Smooth muscle cell of trachea (primary cell): ENCODE measurements at places on chromosomes 6 and 20. TPM values are rescaled to one million over a fixed set of nuclear protein-coding genes. Genes with fewer than 3 reads are reported as not detected.

SLC17A2 gene
- not detected in 2 replicates for total RNA-seq

SYCP2L gene
- not detected in 2 replicates for total RNA-seq

TINAG gene
- total RNA-seq = 0.58 TPM in 1 of 2 replicates, not detected in the other

FAM120B gene
- total RNA-seq = 18.8 and 21.0 TPM in 2 replicates

C6orf132 gene
- total RNA-seq = 0.29 and 0.99 TPM in 2 replicates

BTNL2 gene
- total RNA-seq = not detected in 2 replicates

SLC35B2 gene
- 82.6 and 106 TPM in 2 replicates for total RNA-seq

CNR1 gene
- not detected in 2 replicates for total RNA-seq

FAM209A gene
- total RNA-seq = not detected in 2 replicates

CAGE1 gene
- 0.17 TPM in 1 of 2 replicates, not detected in the other for total RNA-seq

ZNF391 gene
- 1.8 and 2.3 TPM in 2 replicates for total RNA-seq

ZC2HC1B gene
- not detected in 2 replicates for total RNA-seq
